ENCODE measurements at places on chromosomes 6 and 20. TPM values are rescaled to one million over a fixed set of nuclear protein-coding genes. Genes with fewer than 3 reads are reported as not detected.

- no peak for DNase-seq
Observed at GRCh38 chr6:10363911-10364310, 51.0 kb downstream of the TFAP2A start.

- peak; percentile 73 for DNase-seq
Observed at GRCh38 chr6:101396548-101397173, 3.2 kb downstream of the GRIK2 start.

DNA sequence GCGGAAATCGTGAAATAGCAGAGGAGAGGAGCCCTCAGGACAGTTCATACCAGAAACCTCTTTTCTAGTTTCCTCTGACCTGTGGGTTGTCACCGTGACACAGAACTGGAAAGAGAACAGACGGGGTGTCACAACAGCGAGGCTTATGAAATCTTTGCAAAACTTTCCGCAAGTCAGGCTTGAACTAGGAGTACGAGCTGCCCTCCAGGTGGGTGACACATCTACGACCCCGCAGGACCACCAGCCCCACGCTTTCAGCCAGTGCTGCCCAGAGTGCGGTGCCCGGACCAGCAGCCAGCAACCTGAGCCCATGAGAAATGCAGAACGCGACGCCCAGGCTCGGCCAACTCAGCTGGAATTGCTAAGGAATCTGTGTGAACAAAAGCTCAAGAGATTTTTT lies 30.8 kb downstream of the WRNIP1 start:
- no peak for DNase-seq

GRCh38 chr6:5457041-5457440 lies 195.7 kb downstream of the FARS2 start:
- no peak for DNase-seq

DNA sequence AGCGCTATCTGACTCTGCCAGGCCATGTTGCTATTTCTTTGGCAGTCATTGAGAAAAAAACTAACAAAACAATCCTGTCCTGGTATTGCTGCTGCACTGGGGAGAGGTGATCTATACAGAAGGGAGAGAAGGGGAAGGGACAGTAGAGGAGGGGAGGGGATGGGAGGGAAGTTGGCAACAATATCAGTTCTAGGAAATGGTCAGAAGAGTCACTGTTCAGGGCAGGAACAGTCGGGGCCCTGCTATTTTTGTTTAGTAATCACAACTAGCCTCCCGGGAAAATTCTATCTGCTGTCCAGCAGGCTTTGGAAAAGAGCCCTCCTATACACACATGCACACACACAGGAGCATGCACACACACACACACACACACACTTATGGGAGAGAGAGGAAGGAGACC lies 142.3 kb upstream of the CARMIL1 start:
- peak; percentile 66 for DNase-seq

The TMEM30A gene
- polyA plus RNA-seq = 33.5 TPM
